Stromal cell of bone marrow (primary cell): ENCODE measurements at places on chromosomes 12 and 14.

DNA sequence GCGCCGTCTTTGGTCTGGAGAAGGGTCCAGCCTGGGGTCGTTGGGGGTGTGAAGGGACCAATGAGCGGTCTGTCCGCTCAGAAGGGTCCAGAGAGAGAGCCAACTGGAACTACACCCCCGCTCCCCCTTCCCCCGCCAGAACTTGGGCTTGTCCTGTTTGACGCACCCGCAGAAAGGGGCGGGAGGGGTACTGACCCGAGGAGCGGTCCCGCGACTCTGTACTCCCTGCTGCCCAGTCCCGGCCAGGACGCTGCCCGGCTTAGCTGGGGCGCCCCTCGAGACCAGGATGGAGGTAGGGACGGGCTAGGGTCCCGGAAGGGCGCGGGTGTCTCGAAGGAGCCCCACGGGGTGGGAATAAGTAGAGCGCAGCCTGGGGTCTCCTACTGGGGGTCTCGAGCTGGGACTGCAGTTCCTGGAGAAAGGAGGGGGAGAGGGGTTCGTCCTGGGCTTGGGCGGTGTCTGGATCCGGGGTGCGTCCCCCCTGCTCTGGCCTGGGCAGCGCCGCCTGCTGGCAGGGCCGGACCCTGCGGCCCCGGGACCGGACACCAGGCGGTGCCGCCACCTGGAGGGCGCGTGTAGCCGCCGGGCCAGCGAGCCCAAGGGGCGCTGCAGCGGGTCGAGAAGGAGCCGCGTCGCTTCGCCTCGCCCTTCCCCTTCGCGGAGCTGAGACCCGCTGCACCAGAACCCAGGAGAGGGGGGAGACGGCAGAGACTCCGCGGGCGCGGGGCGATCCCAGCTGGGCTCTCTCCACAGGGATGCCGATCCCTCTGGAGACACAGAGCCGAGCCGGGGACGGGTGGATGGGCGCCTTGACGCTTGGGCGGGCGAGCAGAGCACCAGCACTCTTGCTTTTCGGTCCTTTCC lies 3.8 kb upstream of the CACNB3 start:
- DNase-seq = peak; percentile 70

DNA sequence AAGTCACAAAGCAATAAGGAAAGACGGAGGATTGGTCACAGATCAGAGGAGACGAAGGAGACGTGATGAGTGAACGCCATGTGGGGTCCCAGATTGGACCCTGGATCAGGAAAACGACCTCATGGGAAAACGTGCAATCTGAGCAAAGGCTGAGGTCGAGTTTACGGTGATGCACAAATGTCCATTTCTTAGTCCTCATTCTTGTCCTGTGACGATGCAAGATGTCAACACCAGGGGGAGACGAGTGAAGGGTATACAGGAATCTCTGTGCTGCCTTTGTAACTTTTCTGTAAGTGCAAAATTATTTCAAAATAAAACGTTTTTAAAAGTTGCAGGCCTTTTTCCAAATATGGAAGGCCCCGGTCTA lies 329.8 kb downstream of the MED13L start:
- DNase-seq = no peak

- DNase-seq = no peak
These were observed 115.4 kb downstream of the GCH1 start for GRCh38 chr14:54787261-54787660.

- no peak for DNase-seq
These were observed 233.6 kb downstream of the SYT10 start for GRCh38 chr12:33205981-33206380.

DNA sequence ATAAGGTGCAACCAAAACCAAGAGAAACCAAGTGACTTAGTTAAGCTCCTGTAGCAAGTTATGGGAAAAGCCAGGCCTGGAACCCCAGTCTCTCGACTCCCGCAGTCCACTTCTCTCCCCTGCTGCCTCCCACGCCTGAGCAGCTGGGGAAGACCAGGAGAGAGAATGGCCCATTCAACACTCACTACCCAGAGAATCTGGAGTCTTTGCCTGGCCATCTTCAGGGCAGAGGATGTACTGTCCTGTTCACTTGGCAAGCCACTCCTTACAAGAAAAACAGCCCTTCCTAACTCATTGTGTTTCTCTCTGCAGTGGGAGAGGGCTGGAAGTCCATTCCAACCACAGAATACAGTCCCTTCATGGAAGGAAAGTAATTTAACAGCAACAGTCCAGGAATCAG lies 1.8 kb downstream of the PITPNM2 start:
- DNase-seq = no peak

DNA sequence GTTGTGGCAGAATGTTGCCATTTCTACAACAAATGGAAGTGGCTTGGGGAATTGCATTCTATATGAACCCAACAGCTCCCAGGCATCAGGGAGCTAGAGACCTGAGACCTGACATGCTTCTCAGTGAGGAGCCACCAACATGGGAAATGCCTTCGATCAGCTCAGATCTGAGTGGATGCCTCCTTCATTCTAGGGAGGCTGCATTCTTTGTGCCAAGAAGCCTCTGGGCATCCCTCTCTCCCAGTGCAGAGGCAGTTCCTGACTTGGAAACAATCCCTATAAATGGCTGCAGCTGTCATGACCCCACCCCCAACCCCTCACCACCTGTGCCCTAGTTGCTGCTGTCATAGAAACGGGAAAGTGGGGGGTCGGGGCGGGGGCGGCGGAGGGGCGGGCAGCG lies 196.3 kb downstream of the PPM1H start:
- no peak for DNase-seq

- no peak for DNase-seq
These were observed 342.2 kb upstream of the SFSWAP start for GRCh38 chr12:131368668-131369071.

DNA sequence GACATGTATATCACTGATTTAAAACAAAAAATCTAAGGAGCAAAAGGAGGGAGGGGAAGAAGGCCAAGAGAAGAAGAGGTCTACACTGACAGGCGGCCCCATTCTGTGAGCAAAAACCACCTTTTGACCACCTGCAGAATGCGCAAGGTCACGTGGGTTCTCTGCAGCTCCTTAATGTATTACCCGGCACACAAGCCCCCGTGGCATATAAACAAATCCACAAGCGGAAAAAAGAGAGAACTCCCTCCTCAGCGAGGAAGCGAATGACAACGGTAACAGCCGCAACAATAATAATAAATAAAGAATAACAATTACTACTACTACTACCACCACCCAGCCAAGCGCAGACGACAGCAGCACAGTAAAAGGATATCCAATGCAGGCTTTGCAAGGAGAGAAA lies 1.3 kb downstream of the KSR2 start:
- no peak for DNase-seq

DNA sequence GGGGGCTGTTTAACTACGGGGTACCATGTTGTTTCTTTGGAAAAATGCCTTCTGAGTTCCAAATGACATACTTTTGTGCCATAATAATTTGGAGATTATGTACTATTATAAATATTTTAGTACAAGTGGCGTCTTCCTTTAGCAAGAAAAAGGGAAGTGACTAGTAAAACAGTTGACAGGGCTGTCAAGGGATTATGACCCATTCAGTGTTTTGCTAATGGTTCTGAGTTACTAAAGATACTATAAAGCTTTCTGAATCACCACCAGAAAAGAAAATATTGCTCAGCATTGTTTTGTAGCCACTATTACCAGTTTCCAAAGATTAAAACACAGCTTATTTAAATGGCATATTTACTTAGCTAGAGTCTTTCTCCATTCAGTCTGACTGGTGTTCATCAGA lies 334.9 kb downstream of the SNAPC1 start:
- DNase-seq = peak; percentile 42

DNA sequence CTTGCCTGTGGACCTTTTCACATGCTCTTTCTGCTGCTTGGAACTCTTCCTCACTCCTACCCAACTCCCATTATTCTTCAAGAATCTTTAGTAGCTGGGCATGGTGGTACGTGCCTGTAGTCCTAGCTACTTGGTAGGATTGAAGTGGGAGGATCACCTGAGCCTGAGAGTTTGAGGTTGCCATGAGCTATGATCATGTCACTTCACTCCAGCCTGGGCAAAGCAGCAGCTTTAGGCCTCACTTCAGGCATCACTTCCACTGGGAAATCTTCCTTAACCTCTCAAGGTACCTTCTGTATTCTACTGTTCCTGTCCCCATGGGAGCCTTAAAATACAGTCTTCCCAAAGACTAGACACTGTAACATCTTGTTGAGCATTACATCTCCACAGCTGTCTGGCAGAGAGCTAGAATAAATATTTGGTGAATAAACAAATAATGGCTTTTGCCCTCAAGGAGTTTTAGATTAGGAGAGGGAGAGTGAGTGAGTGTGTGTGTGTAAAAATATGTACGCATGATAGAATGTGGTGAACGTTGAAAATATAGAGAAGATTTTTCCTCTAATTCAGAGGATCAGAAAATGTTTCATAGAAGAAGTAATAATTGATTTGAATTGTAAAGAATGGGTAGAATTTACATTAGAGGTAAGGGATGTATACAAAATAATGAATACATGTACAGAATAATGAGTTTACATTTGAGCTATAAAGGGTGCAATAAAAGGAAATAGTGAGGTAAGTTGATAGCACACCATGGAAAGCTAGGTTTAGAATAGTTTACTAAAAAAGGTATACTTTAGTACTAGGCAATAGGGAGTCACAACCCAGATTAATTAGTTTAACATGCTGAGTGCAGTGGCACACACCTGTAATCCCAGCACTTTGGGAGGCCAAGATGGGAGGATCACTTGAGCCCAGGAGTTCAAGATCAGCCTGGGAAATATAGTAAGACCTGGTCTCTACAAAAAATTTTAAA lies 29.2 kb upstream of the BMAL2 start:
- no peak for DNase-seq

DNA sequence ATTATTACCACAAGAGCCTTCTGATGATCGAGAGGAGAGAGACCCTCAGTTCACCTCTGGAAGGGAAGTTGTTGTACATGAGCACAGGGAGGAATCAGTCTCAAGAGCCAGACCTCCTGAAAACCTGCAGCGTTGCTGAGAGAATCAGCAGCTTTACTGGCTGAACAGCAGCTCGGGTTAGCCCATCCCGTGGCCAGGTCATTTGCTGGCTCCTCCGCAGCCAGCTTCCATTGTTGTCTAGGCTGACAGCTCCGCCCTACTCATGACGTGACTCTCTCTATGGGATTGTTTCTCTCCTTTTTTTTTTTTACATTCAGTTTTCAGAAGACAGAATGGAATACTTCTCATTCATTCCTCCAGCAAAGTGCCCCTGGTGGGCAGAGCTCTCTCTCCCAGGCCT lies 69.9 kb downstream of the TGFB3 start:
- no peak for DNase-seq

DNA sequence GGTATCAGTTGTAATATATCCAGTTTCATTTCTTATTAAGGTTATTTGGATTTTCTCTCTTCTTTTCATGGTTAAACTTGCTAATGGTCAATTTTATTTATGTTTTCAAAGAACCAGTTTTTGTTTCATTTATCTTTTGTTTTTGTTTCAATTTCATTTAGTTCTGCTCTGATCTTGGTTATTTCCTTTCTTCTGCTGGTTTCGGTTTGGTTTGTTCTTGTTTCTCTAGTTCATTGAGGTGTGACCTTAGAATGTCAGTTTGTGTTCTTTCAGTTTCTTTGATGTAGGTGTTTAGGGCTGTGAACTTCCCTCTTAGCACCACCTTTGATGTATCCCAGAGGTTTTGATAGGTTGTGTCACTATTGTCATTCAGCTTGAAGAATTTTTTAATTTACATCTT lies 145.6 kb upstream of the SLCO1B1 start:
- no peak for DNase-seq

DNA sequence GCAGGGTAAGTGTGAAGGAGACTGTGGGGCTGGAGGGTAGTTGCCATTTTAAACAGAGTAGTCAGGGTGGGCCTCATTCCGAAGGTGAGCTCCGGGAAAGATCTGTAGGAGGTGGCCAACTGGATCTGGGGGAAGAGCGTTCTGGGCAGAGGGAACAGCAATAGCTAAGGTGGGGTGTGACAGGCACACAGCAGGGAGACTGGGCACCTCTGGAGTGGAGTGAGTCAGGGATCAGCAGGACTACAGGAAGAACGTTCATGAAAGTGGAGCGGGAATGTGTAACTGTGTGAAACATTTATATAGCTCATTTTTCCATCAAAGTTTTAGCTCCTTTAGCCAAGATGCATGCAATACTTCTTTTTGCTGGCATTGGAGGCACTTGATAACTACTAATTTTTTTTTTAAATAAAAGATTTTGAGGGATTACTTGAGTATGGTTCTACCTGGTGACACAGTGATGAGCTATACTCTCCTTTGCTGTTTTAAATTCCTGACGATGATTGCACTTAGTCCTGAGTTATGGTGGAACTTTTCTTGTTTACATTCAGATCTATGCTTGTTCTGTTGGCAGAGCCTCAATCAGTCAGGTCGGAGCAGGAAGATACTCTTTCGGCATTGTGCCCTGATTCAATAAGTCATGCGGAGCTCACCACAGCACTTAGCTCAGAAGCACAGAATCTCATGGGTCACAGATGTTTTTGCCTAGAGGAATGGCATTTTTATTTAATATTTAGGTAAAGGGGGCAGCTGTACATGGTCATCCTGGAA lies 106.4 kb downstream of the WIF1 start:
- no peak for DNase-seq

- peak; percentile 4 for DNase-seq
These were observed 301.9 kb downstream of the CCER1 start for GRCh38 chr12:90653040-90653439.

DNA sequence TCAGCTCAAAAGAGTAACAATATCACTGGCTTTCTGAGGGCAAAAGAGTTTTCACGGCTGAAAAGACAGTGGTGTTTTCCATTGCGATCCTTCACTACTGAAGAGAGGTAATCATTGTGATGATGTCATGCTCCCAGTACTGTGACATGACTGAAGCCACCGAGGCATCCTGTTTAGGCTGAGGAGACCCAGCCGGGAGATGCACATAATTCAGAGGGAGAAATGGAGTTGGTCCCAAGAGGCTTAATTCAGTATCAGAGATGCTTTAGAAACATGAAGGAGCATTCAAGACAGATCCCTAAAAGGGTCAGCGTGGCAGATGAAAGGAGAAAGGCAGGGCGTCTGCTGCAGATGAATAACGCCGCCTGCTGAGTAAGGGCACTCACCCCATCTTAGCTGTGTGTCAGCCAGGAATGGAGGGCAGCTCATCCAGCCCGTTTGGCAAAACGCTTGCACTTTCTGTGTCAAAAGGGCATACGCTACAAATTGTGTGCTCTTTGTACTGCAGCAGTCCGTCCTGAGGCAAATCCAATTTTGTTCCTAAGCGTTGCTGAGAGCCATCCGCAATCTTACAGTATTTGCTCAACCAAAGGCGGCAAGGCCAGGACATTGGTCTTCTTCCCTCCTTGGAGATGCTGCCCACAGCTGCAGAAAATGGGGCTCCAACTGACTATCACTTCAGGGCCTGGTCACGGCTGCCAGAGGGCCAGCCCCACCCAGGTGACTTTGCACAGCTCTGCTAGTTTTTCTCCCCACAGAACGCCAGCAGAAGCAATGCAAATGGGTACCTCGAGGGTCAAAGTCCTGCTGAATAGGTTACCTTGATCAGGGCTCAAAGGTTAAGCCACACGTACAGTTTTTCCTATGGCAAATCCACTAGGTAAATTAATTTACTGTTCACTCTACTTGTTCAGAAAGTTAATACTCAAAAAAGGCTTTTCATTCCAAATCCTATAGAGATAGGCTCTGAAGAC lies 23.5 kb downstream of the CCDC92 start:
- DNase-seq = no peak

DNA sequence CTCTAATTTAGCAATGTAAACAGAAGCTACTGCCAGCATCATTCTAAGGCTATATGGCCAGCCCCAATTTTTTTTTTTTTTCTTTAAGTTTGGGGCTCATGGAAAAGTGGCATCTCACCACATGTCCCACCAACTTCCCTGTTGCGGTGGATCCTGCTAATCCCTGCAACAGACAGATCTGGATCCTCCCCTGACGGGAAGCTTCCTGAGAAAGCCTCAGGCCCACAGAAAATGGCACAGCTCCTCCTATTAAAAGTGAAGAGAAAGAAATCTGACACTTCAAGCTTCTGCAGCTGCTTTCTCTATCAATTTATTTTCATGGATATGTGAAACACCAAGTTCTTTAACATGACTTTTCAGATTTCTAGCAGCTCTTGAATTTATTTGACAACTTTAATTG lies 433.8 kb upstream of the DCN start:
- no peak for DNase-seq
